ENCODE measurements at places on chromosomes 4 and X.

DNA sequence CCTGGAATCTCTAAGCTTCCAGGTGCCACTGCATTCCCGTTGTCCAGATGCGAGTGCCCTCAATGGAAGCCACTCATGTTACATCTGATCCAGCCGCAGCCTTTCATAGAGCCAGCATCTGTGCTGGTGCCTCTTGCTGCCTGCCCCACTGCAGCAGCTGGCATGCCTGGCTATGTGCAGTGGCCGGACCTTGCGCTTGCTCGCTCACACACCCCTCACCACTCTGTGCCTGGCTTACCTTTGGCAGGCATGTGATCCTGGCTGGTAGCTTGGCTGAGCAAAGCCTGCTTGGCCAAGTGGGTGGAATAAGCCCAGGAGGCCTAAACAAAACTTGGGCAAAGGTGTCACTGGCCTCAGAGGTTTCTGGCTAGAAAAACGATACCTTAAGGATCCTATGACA is 59.5 kb upstream of the CDKN2AIP start:
- no peak for DNase-seq

DNA sequence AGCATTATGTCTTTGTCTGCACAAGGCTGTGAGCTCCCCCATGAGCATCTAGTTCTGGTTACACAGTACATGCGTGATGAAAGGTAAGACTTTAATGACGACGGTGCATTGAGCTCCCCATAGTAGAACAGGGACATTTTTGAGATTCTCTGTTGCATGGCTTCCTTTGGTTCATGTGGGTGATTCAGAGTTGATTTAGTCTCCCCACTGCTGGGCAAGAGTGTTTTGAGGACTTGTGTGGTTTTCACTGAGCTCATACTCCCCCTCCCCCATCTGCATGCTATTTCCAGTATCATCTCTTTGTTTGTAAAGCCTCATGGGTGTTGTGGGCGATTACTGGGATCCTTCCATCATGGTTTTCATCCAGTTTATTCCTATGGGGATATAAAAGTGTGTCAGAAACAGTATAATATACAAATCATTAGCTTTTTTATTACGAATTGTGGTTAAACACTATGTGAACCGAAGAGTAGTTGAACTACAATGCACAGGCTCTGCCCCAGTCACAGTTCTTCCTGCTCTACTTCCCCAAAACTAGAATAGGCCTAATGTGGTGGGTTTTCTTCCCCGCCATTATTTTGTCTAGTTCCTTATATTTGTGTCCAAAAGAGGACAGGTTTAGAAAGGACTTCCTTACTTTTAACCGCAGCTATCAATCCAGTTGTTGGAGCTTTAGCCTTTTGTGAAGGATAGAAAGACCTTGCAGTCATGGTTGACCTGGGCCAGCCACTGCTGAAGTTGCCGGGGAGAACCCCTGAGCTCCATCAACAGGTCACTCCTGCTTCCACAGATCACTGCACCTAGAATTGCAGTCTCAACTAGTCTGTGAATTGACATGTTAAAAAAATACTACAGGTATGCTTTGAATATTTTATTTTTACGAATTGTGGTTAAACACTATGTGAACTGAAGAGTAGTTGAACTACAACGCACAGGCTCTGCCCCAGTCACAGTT is 30.4 kb downstream of the KIT start:
- peak; percentile 98 for DNase-seq

- no peak for DNase-seq
Measured at GRCh38 chr4:142160509-142160908, 524.1 kb downstream of the IL15 start.

DNA sequence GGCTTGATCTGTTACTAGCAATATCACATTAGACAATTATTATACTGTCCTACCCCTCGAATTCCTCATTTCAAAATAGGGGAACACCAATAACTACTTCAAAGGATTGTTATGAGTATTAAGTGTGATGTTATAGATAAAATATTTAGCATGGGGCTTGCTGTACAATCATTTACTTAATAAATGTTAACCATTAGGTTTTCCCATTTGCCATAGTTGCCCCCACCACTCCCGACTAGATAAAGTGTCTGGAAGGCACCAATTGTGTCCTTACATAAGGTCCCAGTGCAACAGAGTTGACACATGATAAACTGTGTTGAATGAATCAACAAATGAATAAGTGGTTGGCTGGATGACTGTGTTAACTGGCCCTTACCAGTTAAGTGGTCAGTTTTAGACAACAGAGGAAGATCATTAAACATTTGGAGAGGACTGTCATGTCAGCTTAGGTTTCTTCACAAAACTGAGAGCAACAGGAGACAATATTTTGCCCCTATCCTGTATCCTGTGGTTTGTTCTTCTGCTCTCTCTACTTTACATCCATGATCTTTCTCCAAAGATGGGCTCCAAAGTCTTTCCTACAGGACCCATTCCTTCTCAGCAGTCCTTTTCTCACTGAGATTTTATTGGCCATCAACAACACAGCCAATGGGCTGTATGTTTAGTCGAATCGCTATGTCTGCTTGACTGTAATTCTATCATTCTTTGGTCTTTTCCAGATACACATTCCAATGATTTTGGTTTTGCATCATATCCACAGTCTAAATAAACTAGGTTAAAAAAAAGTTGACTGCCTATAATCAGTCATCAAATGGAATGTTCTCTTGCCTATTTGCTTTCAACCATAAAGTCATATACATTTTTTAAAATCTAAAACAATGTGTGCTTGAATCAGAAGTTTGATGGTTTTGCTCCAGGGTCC is 74.4 kb downstream of the RNF150 start:
- no peak for DNase-seq

GRCh38 chr4:176319151-176319703 is 539 bp upstream of the SPCS3 start:
- DNase-seq, result no peak

DNA sequence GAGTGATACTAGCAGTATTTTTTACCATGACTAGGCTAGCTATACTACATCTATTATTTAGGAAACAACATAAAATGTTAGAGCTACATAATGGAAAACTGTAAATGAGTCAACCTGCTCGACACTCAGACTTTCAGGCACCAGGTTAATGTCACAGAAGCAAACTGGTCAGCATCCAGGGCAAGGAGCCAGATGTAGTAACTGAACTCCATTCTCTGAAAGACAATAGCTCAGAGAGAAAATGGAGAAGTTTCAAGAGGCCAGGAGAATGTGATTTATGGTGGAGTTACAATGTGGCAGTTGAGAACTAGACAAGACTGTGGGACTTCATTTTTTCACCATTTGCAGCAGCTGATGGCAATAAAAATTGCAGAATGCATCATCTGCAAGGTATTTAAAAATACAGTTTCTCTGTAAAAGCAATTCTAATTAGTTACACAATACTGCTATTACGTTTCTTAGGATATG is 342.7 kb upstream of the PABPC4L start:
- DNase-seq, result peak; percentile 87

DNA sequence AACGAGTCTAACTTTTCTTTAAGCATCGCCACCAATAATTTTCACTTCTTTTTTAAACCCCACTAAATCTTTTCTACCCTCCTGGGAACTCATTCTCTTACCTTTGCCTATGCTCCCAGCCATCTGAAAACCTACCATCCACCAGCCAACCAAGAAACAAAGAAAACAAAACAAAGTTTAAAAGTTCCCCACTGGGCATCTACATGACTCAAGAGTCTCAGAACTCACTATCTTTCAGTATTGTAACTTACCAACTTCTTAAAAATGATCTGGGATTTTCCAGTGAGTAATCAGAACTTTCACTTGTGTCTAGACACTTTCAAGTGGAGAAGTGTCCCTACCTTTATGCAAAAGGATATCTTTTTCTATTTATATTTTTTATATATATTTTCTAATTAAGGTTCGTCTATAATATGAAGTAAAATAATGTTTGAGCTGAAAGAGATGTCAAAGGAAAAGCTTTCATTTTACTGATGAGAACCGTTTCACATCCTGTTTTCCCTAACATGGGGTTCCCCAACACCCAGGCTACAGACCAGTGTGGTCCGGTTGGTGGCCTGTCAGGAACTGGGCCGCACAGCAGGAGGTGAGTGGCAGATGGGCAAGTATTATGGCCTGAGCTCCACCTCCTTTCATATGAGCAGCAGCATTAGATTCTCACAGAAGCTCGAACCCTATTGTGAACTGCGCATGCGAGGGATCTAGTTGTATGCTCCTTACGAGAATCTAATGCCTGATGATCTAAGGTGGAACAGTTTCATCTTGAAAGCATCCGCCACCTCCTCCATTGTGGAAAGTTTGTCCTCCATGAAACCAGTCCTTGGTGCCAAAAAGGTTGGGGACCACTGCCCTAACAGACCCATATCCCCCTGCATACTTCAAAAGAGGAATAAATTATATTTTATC is 9.8 kb upstream of the TIGD2 start:
- DNase-seq, result peak; percentile 43

GRCh38 chr4:54439831-54440243 is 210.7 kb downstream of the PDGFRA start:
- DNase-seq, result peak; percentile 96

- DNase-seq, result no peak
Measured at GRCh38 chr4:52116641-52117040, 65.5 kb downstream of the SPATA18 start.

- no peak for DNase-seq
Measured at GRCh38 chrX:151985531-151985930, 11.1 kb upstream of the GABRE start.

DNA sequence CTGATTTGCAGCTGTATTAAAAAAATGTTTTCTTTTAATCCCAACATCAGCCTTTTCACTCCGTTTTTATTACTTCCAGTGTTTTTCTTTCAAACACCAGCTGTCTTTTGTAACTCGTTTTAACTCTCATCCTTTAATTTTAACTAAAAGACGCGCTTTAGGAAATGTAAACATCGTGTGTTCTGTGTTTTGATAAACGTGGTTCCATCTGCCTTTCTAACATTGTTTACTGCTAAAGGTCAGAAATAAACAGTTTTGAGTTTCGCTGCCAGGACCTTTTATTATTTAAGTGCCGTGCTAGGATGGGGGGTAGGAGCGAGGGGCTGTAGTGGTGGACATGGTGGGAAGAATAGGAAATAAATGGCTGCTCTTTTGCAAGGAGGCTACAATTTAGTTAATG is 1.5 kb downstream of the N4BP2 start:
- DNase-seq, result no peak

DNA sequence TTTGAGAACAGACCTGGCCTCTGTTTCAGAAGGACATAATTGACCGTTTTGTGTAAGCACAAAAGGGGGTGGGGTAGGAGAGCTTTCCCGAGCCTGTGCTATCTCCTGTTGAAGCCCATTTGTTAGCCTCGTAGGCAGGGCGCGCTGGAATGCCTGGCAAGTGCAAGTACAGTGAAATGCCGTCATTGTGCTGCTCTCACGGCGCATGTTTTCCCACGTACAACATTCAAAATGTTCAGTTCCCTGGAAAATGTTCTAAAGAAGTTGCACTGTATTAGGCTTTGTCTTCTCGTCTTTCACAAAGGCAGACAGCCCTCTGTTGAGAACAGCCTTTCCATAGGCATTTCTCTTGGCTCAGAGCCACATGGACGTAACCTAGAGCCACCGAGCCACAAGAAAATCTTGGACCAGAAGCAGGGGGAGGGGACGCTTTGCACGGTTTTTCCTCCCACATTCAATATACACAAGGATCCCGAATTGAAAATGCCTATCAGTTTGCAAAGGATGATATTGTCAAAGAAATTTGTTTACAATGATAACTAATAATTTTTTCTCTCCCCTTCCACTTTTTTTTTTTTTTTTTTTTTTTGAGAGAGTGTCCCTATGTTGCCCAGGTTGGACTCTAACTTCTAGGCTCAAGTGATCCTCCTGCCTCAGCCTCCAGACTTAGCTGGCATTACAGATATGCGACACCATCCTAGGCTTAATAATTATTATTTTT is 54.6 kb upstream of the RAPGEF2 start:
- no peak for DNase-seq

DNA sequence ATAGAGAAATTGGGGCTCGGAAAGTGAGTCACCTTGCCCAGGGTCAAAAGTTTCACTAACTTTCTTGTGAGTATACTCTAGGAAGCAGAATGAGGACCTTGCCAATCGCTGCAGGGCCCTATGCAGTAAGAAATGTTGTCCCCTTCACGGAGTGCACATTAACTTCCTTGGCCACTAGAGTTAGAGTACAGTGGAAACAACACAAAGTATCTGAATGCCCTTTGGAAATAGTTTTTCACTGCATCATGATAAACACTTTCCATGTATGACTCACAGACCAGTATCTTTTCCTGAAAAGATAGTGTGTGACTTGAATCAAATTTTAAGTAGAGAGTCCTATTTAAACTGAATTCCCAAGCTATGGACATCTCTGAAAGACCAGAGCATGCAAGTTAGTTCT is 45.5 kb upstream of the STK26 start:
- DNase-seq, result no peak

- no peak for DNase-seq
Measured at GRCh38 chr4:177484613-177485021, 42.4 kb upstream of the AGA start.

DNA sequence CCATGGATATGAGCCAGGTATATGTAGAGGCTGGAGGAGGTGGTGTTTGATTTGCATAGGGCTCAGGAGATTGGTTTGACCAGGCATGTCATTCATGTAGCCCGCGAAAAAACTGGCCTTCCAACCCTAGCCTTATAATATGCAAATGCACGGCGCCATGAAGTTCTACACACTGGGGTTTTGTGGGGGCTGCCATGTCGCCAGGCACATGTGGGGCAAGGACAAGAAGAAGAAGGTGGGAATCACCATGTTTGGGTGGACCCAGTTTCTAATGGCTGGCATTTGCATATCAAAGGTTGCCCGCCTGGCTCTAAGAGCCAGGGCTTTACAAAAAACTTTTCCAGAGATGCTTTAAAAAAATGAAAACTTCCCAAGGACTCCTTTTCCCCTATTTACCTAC is 1251.0 kb downstream of the PCDH18 start:
- DNase-seq, result no peak

DNA sequence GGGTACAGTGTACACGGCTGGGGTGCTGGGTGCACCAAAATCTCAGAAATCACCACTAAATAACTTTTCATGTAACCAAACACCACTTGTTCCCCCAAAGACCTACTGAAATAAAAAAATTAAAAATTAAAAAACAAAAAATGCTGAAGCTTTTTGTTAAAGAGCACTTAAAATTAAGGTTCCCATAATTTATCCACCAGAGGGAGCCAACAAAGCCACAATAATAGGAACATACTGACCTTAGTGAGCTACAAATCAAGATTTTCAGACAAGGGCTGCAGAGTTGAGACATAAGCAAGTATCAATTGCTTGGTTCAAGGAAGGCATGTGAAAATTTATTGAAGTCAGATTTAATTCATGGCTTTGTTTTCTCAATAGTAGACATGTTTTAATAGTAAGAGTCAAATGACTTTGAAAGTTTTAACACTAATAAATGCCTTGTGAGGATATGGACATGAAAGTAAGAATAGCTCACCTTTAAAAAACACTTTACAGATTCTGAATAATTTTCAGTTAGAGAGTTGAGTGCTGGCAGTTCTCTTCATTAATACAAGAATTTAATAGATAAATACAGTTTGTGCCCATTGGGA is 43.0 kb upstream of the SCOC start:
- DNase-seq, result peak; percentile 19

- DNase-seq, result no peak
Measured at GRCh38 chr4:160373911-160374310, 1271.0 kb downstream of the RAPGEF2 start.

DNA sequence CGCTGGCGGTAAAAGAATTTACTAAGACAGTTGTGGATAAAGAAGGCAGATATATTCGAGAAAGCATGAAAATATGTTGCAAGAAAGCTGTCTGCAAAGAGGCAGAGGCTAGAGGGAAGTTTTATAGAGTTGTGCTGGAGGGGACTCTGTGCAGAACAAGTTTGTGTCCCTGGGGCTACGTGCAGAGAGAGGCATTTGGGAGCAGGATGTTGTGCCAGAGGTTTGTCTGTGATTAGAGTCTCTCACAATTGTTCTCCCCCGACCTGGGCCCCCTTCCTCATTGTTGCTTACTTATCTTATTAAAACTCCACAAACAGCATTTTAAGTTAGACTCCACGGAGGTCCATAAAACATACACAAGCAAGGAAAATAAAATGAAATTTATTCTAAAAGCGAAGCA is 831.3 kb downstream of the NLGN4X start:
- DNase-seq, result no peak
